ENCODE measurements at places on chromosomes 4 and X. TPM values are rescaled to one million over a fixed set of nuclear protein-coding genes. Genes with fewer than 3 reads are reported as not detected.

The PLAC8 gene
- 550 TPM for polyA plus RNA-seq

The AKAP17A gene
- polyA plus RNA-seq = 52.1 TPM

The BMPR1B gene
- 0.14 TPM for polyA plus RNA-seq

The C1GALT1C1 gene
- 25.9 TPM for polyA plus RNA-seq

The SLIT2 gene
- polyA plus RNA-seq = not detected

The GPC4 gene
- not detected for polyA plus RNA-seq

The TKTL2 gene
- polyA plus RNA-seq = not detected

The ATP5ME gene
- 441 TPM for polyA plus RNA-seq

The ITGB1BP2 gene
- polyA plus RNA-seq = not detected

The MAP9 gene
- polyA plus RNA-seq = 7.7 TPM

The FRMD7 gene
- polyA plus RNA-seq = not detected

The AFF2 gene
- polyA plus RNA-seq = not detected

The ZCCHC4 gene
- 11.6 TPM for polyA plus RNA-seq

The ASB9 gene
- polyA plus RNA-seq = 0.71 TPM

The ADAMTS3 gene
- not detected for polyA plus RNA-seq

The ENPEP gene
- not detected for polyA plus RNA-seq

The PNMA6F gene
- polyA plus RNA-seq = not detected

The AMER1 gene
- polyA plus RNA-seq = 0.13 TPM

The ARR3 gene
- not detected for polyA plus RNA-seq

The HS6ST2 gene
- polyA plus RNA-seq = not detected

The AFP gene
- not detected for polyA plus RNA-seq

The FAM184B gene
- polyA plus RNA-seq = not detected
